ENCODE measurements at places on chromosomes 2 and 18.

GRCh38 chr18:11246495-11247300, 97.3 kb upstream of the PIEZO2 start:
- DNase-seq, result no peak

GRCh38 chr2:203359450-203359849, 31.3 kb downstream of the ABI2 start:
- no peak for DNase-seq

- DNase-seq, result no peak
Observed at GRCh38 chr2:28956415-28956826, 24.7 kb upstream of the TOGARAM2 start.

GRCh38 chr2:19540739-19541525, 182.5 kb upstream of the OSR1 start:
- peak; percentile 86 for DNase-seq

DNA sequence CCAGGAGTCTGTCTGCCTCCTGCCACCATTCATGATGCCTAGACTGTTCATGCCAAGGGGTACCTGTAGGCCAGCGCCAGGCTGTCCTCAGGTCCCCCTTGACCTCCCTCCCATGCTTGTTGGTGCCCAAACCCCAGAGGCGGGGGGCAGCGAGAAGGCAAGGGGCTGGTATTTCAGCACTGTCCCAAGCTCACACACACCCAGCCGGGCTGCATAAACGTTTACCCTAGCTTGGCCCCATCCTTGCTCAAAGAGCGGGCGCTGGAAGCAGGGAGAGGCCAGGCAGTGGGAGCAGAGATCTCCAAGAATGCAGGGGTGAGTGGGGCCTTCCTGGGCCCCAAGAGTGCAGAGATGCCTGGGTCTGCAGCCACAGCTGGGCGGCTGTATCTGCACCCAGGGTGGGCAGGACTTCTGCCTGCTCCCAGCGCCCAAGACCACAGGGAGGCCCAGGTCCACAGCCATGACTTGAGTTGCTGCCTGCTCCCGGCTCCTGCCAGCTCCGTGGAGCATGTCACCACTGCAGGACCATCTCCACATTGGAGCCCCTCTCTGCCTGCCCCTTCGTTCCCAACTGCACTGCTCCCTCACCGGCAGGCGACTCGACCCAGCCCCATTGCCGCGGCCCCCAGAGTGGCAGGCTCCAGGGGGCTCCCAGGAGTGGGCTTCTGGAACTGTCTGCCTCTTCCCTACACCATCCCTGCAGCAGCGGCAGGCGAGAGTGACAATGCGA, 616.6 kb downstream of the METTL4 start:
- DNase-seq, result no peak

DNA sequence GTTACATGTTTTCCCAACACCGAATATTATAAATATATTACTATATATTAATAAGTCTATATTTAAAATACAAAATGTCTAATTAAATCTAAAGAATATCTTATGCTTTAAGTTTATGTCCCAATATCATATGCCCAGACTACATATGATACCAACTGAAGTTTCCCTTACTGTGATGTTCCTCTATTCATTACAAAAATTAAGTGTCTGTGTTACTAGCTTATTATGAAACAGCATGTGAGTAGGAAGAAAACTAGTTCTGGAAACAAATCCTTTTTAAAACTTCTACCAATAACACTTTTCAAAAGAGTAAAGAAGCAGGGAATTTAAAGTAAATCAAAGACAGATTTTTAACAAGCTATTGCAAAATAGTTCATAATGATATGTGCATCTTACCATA, 17.8 kb downstream of the HNRNPLL start:
- DNase-seq, result no peak

- DNase-seq, result no peak
Observed at GRCh38 chr18:5068851-5069250, 128.2 kb downstream of the AKAIN1 start.

DNA sequence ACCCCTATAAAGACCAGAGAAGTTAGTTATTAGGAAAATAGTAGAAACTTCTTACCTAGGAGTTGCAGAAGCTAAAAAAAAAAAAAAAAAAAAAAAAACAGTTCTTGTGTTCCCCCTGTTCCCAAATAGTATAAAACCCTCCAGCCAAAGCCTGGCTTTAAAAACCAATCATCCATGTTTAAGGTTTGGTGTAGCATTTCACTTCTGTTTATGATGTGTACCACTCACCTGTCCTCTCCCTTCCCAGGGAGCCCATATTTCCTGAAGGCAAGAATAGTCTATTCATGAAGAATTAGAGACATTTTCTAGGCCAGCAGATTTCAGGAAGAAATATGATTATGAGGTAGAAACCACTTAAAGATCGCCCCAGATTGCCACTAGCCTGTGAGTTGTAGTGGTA, 273.6 kb downstream of the SETBP1 start:
- no peak for DNase-seq

DNA sequence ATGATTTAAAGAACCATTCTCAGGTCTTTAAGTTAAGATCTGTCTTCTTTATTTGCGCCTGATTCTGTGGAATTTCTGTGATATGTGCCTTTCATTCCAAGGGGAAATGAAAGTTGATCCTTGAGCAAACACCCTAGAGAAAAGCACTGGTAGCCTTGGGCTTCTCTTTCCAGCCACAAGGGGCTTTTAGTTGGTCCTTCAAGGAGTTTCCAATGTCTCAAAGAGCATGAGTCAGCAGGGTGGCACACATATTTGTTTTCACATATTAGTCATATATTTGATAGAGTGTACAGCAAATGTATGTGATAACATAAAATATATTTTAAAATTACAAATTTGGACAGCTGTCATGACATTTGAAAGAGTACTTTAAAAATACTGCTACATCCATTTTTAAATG, 339.5 kb downstream of the TXNL1 start:
- no peak for DNase-seq

DNA sequence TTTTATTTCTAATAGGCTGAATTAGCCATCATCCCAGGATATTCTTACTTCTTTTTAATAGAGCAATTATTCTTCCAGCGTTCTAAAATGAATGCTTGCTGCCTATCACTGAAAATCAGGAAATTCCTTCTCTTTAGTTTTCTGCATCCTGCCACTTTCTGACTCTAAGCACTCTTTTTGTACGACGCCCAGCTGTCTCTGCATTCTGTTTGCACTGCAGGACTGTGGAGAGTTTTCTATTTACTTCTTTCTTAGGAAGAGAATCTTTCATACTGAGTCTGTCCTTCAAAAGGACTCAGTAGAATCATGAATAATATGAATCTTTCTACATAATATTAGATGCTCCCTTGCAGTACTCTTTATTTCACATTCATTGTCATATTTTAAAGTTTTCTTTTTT, 360.4 kb upstream of the DSEL start:
- DNase-seq, result no peak

GRCh38 chr2:220419647-220420046, 792.2 kb downstream of the SLC4A3 start:
- DNase-seq, result no peak

- DNase-seq, result no peak
Observed at GRCh38 chr2:3105814-3106569, 271.6 kb downstream of the EIPR1 start.

DNA sequence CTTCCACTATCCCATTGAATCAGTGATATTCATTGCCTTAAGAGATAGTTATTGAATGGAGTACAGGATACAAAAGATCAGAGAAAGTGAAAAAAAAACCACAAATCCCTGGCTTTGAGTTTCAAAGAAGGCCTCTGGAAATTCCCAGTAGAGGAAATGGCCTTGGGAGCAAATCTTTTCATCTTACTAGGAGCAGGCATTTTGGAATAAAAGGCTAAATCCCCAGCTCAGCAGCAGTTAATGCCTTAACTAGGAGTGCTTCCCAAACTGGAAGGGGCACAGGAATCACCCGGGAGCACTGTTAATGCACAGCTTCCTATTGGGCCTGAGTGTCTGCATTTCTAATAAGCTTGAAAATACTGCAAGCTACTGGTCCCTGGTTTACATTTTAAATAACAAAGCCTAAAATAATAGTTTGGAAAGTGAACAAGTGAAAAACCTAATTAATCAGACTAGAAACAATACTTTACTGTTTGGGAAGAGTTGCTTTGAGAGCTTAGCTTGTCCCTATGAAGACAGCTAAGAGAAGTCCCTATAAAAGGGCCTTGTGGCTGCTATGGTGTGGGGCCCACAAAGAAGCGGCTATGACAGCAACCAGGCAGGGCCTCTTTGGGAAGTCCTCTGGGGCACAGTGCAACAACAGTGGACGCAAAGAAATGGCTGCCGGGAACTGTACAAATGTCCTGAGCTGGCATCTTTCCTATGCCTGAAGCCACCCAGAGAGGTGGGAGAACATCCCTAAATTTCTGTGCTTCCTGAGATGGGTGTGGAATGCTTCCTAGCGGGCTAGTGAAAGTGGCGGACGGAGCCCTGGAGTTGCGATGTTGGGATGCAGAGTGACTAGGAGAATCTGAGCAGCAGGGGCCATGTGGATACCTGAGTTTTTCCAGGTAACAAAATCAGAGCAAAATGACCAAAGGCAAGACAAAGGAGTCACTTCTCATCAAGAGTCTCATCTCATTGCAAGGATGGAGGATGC, 117.1 kb upstream of the KLHL14 start:
- no peak for DNase-seq

- DNase-seq, result peak; percentile 16
Observed at GRCh38 chr2:113760400-113760799, 4.0 kb upstream of the SLC35F5 start.

DNA sequence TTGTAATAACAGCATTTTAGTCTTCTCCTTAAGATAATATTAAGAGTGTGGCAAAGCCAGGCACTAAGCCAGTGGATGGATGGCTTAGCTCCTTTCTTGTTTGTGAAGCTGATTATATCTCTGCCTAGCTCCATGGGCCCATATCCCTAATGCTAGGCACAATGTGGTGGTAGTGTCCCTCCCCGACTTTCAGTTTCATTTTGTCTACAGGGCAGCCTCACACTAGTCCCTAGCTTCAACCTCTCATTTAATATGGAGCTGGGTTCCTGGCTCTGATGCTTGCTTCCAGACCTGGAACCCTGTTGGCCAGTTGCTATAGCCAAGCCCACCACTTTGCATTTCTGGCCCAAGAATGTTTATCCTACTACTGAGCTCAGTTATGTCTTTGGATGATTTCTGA, 437.0 kb upstream of the MEIS1 start:
- no peak for DNase-seq

DNA sequence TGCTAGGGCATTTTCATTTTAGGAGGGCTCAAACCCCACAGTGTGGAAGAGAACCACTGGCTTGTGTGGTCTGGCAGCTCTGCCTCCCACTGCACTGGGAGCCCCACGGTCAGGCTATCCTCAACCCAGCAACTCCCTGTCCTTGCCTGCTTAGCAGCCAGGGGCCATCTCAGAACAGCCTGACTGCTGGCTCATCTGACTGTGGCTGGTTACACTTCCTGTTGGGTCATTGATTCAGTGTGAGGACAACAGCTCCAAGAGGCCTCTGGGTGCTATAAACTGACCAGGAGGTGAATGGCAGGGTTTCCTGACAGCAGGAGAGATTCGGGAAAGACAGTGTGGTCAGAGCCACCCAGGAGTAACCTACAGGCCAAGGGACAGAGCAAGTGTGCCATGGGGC, 40.1 kb downstream of the AMER3 start:
- DNase-seq, result no peak

GRCh38 chr2:113755835-113756354, 547 bp downstream of the SLC35F5 start:
- no peak for DNase-seq

- peak; percentile 43 for DNase-seq
Observed at GRCh38 chr2:9594366-9595054, 36.3 kb downstream of the YWHAQ start.

GRCh38 chr18:57083485-57083884, 63.4 kb upstream of the BOD1L2 start:
- no peak for DNase-seq

DNA sequence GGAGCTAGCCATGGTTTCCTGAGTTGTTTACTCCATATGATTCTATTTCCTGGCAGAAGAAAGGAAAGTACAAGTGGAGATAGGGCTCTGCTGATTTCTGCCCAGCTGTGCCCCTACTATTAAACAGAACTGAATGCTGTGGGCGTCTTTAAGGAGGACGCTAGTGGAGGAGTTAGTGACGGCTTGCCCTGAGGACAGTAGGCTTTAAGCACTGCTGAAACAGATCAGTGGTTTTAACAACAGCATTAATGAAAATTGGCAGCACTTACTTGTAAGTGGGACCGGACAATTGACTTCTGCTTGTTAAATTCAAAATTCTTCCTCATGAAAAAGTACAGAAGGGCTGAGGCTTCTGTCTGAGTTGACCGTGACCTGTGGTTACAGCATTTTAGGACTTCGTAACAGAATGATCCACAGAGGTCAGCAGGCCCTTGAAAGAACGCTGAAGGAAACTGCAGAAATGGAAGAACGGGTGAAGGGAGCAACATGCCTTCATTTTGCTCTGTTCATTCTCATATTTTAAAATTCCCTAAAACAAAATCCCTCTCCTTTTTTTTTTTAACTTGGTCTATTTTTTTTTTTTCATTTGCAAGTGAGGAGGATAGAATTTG, 80.6 kb upstream of the CCDC195 start:
- no peak for DNase-seq

DNA sequence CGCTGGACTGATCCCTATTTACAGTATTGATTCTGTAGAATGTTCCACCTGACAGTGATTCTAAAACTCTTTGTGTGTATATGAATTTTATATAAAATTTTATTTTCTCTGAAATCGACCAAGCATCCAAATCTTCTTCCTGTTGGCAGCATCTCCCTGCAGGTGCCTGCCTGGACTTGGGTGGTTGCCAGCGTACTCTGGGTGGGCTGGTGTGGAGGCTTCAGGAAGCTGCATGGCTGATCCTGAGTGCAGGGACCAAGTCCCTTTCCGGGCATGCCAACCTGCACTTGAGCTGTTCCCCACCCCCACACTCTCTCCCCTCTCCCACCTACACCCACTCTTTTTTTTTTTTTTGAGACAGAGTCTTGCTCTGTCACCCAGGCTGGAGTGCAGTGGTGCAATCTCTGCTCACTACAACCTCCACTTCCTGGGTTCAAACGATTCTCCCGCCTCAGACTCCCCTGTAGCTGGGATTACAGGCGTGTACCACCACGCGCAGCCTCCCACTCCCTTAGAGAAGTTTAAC, 53.2 kb upstream of the ALKAL2 start:
- no peak for DNase-seq

DNA sequence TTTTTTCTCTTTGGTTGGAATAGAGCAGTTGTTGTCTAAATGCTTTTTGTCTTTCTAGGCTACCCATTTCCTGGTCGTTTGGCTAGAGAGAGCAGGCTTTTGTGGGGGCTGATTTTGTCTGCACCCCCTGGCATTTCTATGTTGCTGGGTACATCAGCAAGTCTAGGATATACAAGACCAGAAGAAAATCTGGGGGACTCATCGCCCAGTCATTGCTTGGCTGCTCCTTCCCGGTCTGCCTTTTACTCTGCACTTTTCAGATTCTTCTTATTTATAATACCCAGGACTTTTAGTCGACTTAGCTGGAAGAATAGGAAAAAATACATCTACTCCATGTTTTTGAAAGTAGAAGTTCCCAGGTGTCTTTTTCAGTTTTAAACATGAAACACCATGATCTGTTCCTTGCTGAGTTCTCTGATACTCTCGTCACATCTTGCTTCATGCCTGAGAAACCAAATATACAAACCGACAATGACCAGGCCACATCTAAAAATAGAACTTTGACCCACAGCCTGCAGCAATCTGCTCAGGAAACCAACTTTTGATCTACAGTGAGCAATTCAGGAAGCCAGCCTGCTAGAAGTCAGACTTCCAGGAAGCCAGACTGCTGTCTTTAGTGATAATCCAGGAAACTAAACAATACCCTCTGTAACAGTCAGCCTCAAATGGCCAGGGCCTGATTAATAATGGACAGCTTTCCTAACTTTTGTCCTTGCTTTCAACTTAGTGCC, 163.8 kb upstream of the MEX3C start:
- DNase-seq, result no peak

Measured in BJ (cell line).